CD4-positive, alpha-beta T cell treated with Interleukin-12 subunit alpha and Interleukin-12 subunit beta, for 1 hour (primary cell): ENCODE measurements at places on chromosomes 5 and 9.

DNA sequence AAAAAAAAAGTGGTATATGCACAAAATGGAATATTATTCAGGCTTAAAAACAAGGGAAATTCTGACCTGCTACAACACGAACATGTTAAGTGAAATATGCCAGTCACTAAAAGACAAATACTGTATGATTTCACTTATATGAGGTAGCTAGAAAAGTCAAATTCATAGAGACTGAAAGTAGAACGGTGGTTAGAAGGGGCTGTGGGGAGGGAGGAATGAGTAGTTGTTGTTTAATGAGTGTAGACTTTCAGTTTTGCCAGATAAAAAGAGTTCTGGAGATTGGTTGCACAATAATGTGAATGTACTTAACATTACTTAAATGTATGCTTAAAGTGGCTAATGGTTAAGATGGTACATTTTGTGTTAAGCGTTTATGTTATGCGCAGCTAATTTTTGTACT lies 79.5 kb upstream of the IL12B start:
- DNase-seq: no peak

- DNase-seq: no peak
Observed at GRCh38 chr9:108815156-108815555, 40.6 kb downstream of the ACTL7B start.

DNA sequence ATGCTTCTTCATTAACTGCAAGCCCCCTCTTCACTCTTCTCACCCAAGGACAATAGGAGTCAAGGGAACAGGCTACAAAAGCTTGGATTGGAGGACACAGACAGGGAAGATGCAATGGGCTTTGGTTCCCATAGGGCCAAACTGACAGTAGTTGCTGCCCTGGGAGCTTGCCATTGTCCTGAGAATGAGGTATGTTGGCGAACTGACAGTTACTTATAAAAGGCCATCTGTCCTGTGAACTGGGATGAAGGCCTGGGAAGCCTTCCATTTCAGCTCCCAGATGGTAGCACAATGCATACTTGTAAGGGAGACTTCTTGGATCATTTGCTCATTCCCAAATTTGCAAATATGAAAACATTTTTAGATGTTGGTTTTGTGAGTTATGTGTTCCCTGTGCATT lies 88.9 kb downstream of the SNCAIP start:
- no peak for DNase-seq

GRCh38 chr5:101860563-101860962 lies 435.5 kb downstream of the SLCO4C1 start:
- no peak for DNase-seq

DNA sequence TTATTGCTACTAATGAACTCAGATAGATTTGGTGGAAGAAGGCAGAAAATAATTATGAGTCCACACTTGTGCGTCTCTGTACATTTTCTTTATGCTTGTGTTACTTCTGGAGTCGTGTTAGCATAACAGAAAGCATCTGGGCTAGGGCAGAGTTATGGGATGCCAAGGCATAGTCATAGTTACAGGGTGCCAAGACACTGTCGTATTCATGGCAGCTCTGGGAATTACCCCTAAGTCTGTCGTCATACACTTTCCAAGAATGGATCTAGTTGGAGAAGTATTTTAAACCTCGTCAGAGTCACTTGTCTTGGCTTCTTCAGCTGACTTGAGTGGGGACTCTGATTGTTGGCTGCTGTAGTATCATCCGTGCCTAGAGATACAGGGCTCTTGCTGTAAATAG lies 27.7 kb downstream of the CAMK4 start:
- no peak for DNase-seq

- DNase-seq: no peak
Observed at GRCh38 chr9:80158554-80159170, 586.9 kb downstream of the TLE4 start.

DNA sequence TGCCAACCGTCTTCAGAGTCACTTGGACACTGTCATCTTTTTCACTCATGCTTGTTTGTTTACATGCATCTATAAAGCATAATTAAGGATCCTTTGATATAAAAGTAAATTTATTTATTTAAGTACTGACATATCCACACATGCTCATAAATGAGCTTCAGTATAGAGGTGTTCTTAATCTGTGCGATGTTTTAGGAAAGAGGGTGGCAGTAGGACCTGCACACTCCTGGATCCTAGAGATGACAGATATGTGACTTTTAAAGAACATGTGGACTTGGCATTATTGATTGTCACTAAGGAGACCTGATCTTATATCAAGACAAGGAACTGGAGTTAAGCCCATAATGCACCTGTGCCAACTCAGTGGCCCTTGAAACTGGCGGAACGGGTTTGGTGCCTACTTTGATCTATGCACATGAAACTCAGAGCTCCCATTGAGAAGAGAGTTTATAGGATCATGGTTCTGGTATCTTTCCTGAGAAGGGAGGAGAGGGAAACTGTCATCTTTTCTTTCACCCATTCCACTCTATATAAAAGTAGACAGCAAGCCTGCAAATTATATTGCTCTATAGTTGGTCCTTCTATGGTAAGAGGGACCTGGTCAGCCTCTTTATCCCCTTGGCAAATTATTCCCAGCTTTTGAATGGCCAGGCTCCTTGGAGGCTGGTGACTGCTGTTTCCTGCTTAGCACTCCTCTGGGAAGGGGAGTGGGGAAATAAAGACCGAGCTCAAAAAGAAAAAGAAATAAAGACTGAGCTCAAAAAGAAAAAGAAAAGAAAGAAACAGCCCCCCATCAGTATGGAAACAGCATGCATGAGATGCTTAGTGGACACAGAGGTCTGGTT lies 57.8 kb upstream of the LIFR start:
- DNase-seq: no peak

- DNase-seq: no peak
Observed at GRCh38 chr5:124698770-124699169, 47.7 kb downstream of the ZNF608 start.

GRCh38 chr9:111928359-111928720 lies 31.7 kb downstream of the UGCG start:
- no peak for DNase-seq

DNA sequence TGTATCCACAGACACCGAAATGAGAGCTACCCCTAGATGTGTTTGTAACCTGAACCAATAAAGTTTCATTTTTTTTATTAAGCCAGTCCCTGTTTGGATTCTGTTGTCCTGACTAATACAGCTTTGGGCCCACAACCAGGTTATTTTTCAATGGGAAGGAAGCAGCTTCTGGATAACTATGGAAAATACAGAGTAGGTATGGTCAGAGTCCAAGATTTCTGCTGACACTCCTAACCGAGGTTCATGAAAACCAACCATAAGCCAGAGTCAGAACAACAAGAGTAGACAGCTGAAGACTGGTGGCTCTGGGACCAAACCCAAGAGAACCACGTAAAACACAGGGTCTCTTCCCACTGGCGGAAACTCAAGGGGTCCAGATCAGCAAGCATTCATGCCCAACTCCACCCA lies 10.8 kb downstream of the KLF9 start:
- DNase-seq: no peak

- no peak for DNase-seq
Observed at GRCh38 chr5:168693297-168693696, 114.1 kb upstream of the PANK3 start.

- no peak for DNase-seq
Observed at GRCh38 chr5:76190356-76190755, 107.2 kb downstream of the SV2C start.

- no peak for DNase-seq
Observed at GRCh38 chr5:96459313-96460121, 26.5 kb upstream of the PCSK1 start.

- no peak for DNase-seq
Observed at GRCh38 chr5:100311806-100312205, 223.4 kb upstream of the FAM174A start.

DNA sequence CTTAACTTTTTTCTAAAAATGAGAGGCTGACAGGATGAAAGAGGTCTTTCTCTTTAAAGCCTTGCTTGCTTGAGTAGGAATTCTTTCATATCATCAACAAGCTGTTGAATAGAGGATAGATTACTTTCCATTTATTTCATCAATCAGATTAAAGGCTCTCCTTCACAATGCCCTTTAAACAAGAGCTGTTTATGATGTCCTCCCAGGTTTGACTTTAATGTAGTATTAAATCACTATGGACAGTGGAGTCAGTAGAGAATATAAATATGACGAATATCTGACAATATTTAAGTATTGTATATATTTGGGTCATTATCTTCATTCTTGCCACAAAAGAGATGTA lies 282.0 kb downstream of the ISL1 start:
- DNase-seq: no peak

DNA sequence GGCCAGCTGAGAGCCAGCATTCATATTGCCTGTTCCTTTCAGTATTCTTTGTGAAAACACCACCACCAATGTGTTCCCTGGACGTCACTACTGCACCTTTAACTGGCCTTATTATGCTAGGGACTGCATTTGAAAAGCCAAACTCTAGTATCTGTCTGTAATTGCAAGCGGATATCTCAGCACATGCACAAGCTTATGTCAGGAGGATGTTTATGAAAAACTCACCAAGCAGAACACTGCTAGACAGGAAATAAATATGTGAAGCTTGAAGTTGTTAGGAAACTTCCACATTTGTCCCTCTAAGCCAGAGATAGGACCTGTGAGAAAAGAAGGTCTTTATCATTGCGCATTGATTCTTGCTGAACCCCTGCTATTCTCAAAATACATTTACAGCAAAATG lies 135.4 kb upstream of the CCDC152 start:
- DNase-seq: no peak

DNA sequence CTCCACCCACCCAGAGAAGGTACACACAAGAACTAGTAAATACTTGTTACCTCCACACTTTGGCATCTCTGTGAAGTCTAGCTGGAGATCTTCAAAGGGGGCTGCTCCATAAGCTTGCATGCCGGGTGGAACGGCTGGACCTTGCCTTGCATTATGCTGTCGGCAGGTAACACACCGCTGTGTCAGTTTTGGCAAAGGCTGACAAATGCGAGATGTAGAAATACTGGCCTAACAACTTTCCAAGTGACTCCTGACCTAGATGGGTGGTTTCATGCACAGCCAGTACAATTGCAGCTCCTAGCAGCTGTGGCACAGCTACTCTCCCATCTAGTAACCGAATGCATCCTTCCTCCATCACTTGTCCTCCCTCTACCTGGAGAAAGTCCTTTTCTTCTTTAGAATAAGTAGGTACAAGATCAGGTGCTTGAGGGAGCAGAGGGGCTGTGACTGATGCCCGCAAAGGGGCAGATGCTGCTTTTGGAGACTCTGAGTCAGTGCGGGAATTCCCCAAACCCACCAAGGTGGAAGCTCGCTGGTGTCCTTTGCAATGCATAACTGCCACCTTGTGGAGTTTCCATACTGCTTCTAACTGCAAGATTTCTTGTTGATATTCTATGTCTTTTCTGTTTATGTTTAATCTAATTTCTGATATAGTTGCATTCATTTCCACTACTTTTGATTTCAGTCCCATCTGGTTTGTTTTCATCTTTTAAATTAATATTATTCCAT lies 78.4 kb downstream of the TMEM161B start:
- no peak for DNase-seq

GRCh38 chr5:135477613-135478066 lies 25.5 kb upstream of the TIFAB start:
- DNase-seq: no peak

DNA sequence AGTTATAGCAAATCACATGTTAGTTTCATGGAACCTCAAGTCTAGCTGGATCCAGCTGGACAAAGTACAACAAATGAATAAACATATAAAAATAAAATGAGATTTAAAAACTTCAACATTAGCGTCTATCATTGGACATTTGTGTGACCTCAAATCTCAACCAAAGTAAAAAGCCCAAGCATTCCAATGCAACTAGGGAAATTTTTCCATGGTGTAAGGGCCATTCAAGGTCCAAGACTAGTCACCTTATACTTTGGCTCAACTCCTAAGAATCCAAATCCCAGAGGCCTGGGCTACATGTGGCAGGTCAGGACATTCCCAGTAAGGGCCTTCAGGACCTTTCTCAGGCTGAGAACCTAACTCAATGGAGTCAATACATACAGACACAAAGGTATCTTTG lies 137.4 kb upstream of the DMAC1 start:
- no peak for DNase-seq

GRCh38 chr9:89629081-89629976 lies 24.5 kb downstream of the GADD45G start:
- no peak for DNase-seq

DNA sequence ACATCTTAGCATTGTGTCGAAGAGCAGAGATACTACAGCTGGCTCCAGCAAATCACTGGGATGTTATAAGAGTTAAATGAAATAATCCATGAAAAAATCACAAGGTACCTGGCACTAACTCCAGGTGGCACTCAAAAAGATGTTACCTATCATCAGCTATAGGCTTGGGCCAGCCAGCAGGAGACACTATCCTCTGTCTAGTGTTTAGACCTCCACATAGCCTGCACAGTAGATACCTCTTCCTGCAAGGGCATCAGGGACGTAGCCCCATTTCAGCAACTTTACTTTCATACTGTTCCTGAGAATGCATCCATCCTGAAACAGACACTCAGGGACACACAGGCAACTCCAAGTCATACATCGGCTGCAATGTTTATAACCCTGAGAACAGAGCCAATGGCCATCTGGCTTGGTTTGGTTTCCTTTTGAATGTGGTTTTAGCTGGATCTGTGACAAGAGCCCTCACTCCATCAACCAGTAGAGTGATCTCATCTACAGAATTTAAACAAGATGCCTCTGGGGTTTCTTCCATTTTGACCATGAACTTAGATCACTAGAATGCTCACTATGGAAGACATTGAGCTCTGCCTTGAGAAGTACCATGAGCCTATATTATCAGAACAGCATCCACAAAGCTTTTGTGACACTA lies 69.9 kb downstream of the TLE1 start:
- DNase-seq: no peak

DNA sequence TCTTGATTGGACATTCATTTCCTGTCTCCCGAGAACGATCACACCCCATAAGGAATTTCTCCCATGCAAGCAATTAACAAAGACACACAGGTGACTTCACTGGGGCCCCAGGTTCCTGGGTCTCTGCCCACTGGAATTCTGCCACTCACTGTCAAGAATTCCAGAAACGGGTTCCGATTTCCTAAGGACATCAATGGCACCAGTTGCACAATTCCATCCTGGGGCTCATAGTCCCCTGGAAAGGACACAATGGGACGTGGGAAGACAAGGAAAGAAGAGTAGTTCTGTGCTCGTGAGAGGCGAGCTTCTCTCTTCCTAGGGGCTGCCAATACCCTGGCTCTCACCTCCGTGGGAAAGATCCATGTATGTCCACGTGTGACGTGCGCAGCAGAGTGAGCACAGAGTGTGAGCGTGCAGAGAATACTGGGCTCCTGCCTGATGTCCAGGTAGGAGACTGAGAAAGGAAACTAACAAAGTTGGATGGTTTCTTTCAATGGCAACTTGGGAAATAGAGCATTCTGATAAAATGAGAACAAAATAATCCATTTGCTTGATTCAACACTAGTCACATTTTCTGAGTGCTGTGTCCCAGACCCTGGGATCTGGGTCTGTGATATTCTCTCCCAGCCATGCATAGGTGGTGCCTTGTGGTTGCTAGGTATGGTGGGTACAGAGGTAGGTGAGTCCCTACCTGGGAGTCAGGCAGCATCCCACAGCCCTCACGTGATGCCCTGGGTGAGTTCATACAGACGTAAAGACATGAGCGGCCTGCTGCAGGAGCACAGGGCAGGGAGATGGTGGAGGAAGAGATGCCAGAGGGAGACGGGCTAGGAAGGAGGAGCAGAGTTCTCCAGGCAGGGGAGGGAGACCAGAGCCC lies 159.8 kb downstream of the COL23A1 start:
- no peak for DNase-seq
